NCI-H2171 (cell line): ENCODE measurements at places on chromosomes 5 and 9.

- DNase-seq, result no peak
These were observed 139.5 kb downstream of the RGS3 start for GRCh38 chr9:113603048-113603375.

- no peak for DNase-seq
These were observed 46.6 kb downstream of the CSNK1A1 start for GRCh38 chr5:149504677-149505076.

DNA sequence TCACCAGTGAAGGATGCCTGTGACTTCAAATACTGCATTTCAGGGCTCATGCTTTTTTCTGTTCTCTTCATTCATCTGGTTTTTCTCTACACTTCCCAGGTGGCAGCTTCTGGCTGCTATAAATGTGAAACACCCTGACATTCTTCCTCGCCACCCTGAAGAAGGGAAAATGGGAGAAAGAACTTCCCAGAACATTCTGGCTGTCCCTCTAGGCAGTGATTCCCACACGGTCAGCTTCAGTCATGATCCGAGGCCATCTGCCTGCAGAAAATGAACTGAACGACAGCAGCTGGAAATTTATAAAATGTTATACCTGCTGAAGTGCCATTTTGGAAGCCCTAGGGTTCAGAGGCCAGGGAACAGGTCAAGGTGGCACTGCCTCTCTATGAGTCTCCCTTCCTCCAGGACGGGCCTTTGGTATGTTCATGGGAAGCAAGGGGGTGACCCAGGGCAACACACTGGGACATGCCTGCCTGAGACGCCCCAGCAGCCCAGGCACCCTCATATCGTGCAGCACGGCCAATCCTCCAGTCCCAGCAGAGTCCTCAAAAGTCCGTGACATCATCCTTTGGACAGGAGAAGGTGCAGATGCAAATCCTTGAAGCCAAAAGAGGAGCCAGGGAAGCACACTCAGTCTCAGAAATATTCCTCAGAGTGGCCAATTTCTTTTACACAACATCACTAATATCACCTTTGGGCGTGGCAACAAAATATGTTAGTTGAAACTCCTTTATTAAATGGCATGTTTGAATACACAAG lies 107.1 kb downstream of the SEMA5A start:
- DNase-seq, result no peak

DNA sequence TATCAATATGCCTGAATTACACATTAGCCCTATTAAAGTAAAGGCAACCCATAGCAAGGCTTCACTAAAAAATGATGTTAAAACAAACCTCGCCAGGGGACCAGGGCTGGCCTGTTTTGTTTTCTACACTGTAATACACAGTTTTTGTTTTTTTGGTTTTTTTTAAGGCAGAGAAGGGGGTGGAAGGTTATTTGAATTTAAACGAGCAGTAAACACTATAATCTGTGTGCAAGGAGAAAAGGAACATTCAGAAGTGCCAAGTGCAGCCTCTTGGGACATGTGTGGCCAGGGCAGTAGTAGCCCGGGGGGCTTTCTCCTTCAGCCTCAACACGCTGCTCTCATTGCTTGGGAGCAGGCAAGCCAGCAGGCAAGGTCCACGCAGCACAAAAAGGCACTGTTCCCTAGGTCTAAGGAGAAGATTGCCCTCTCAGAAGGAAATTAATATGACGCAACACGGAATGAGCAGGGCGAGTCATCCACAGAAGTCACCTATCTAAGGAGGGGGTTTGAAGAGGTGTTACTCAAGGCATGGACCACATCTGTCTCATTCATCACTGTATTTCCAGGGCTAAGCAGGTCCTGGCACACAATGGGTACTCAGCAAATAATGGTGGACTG lies 16.2 kb downstream of the SIL1 start:
- DNase-seq, result no peak

DNA sequence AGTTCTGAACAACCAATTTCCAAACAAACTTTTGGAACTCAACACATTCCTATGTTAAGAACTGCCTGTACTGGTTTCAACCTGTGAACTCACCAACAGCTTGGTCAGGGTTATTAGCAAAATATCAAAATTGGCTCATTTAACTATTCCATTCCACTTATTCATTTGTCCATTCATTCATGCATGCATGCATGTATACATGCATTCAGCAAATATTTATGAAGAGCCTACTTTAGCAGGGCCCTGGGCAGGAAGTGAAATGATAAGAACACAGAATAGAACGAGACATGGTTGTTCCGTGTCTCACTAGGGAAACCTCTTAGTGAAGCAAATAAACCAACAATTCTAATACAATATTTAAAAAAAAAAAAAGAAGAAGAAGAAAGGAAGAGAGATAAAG lies 107.4 kb downstream of the GLIS3 start:
- DNase-seq, result no peak

- no peak for DNase-seq
These were observed 21.8 kb upstream of the NKX2-5 start for GRCh38 chr5:173256800-173257199.

GRCh38 chr5:6742081-6742758 lies 29.0 kb downstream of the TENT4A start:
- no peak for DNase-seq
